Naive thymus-derived CD8-positive, alpha-beta T cell (primary cell): ENCODE measurements at places on chromosomes 16 and 17.
A peak's percentile ranks its signal among the peaks of the same experiment; 100 is the strongest.

- H3K27me3 ChIP-seq: peaks cover 15% of the 10 kb centered on the region
- DNase-seq: no peak
- peaks cover 21% of the 10 kb centered on the region for H3K36me3 ChIP-seq
- no peak overlapping the region for H3K4me3 ChIP-seq
- H3K4me1 ChIP-seq: no peaks in the 10 kb centered on the region
- no peak overlapping the region for H3K27ac ChIP-seq
Observed at GRCh38 chr16:87528690-87529579, 36.1 kb upstream of the ZCCHC14 start.

DNA sequence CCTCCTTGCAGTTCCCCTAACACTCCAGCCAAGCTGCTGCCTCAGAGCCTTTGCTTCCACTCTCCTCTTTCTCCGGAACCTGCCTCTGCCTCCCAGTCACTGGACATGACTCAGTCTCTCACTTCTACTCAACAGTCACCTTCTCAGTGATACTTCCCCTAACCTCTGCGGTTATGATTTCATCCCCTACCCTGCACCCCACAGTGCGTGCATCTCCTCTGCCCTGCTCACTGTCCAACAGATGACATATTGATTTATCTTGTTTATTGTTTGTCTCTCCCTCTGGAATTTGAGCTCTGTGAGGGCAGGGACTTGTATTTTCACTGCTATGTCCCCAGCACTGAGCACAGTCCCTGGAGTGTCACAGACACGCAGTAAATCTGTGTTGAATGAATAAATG is 100.7 kb downstream of the CYLD start:
- H3K36me3 ChIP-seq: no peaks in the 10 kb centered on the region
- no peak for DNase-seq
- peak overlapping the region; percentile 58 for H3K4me3 ChIP-seq
- peaks cover 12% of the 10 kb centered on the region for H3K27me3 ChIP-seq
- H3K27ac ChIP-seq: no peak overlapping the region

DNA sequence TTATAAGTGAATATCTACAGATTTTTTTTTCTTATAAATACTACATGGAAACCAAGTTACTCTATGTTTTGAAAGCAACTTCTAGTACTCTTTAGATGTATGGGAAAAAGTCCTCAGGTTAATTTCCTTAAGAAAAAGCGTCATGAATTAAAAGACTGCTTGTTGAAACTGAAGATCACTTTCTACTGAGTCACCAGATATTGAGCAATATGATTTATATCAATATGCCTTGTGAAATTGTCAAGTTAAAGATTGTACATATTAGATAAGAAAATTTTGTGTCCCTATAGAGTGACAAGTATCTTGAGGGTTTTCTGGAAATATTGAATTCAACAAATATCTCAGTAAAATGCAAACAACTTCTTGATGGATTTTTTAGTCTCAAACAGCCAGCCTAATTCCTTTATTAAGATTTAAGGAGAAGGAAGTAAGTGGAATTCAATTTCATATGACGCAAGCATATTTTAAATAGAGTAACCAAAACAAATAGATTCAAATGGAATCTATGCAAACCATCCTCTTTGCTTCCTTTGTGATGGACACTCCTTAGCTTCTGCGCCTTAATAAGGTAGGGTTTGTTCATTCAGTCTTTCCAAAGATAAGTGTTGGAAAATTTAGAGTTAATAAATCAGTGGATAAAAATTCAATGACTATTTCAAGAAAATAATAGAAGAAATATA is 16.6 kb downstream of the KRT12 start:
- DNase-seq: no peak
- H3K27ac ChIP-seq: no peak overlapping the region
- no peak overlapping the region for H3K4me3 ChIP-seq

- peaks cover 38% of the 10 kb centered on the region for H3K27me3 ChIP-seq
- DNase-seq: no peak
- no peak overlapping the region for H3K4me3 ChIP-seq
- no peaks in the 10 kb centered on the region for H3K36me3 ChIP-seq
Observed at GRCh38 chr16:86476956-86477534, 33.3 kb upstream of the FOXF1 start.

GRCh38 chr16:30669026-30669902 is 11.0 kb downstream of the FBRS start:
- H3K4me3 ChIP-seq: no peak overlapping the region
- no peak overlapping the region for H3K27ac ChIP-seq
- DNase-seq: no peak
- peaks cover 15% of the 10 kb centered on the region for H3K4me1 ChIP-seq

DNA sequence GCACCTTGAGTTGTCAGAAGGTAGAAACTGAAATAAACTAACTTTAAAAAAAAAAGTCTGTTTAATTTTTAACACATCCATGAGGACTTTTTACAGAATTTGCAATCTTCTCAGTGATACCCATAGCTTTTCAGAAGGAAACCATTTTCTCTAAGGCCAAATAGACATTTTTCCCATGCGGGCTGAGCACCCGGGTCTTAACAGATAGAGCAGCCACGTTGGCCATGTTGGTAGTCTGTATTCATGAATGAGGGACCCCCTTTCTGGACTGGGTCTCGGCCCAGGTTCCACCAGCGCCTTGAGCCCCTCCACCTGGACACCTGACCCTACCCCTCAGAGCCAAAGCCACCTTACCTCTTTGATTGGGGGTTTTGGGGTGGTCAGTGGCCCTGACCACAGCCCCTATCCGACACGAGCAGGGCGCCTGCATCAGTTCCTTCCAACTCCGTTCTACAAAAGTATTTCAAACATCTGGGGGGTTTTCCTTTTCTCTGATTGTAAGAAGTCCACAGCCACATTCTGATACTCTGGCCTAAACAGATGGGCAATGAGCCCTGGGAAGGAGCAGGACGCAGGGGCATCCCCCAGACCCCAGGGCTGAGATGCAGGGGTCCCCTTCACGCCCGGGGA is 18.0 kb downstream of the CIBAR2 start:
- H3K27me3 ChIP-seq: no peaks in the 10 kb centered on the region
- H3K4me1 ChIP-seq: peaks cover 18% of the 10 kb centered on the region
- DNase-seq: no peak
- no peak overlapping the region for H3K27ac ChIP-seq
- no peak overlapping the region for H3K4me3 ChIP-seq
- H3K36me3 ChIP-seq: no peaks in the 10 kb centered on the region

GRCh38 chr17:7897090-7897489 is 8.5 kb downstream of the CHD3 start:
- peaks cover 12% of the 10 kb centered on the region for H3K36me3 ChIP-seq
- H3K27ac ChIP-seq: peak overlapping the region; percentile 72
- DNase-seq: no peak
- H3K4me1 ChIP-seq: peaks cover 20% of the 10 kb centered on the region
- no peak overlapping the region for H3K4me3 ChIP-seq

GRCh38 chr17:79129523-79129922 is 54.9 kb downstream of the ENGASE start:
- no peak overlapping the region for H3K27ac ChIP-seq
- no peak for DNase-seq
- H3K36me3 ChIP-seq: no peaks in the 10 kb centered on the region
- peaks cover 4% of the 10 kb centered on the region for H3K27me3 ChIP-seq

- no peak overlapping the region for H3K27ac ChIP-seq
- H3K4me3 ChIP-seq: no peak overlapping the region
- H3K27me3 ChIP-seq: peaks cover 13% of the 10 kb centered on the region
Observed at GRCh38 chr16:75841517-75841916, 115.2 kb upstream of the CPHXL start.

DNA sequence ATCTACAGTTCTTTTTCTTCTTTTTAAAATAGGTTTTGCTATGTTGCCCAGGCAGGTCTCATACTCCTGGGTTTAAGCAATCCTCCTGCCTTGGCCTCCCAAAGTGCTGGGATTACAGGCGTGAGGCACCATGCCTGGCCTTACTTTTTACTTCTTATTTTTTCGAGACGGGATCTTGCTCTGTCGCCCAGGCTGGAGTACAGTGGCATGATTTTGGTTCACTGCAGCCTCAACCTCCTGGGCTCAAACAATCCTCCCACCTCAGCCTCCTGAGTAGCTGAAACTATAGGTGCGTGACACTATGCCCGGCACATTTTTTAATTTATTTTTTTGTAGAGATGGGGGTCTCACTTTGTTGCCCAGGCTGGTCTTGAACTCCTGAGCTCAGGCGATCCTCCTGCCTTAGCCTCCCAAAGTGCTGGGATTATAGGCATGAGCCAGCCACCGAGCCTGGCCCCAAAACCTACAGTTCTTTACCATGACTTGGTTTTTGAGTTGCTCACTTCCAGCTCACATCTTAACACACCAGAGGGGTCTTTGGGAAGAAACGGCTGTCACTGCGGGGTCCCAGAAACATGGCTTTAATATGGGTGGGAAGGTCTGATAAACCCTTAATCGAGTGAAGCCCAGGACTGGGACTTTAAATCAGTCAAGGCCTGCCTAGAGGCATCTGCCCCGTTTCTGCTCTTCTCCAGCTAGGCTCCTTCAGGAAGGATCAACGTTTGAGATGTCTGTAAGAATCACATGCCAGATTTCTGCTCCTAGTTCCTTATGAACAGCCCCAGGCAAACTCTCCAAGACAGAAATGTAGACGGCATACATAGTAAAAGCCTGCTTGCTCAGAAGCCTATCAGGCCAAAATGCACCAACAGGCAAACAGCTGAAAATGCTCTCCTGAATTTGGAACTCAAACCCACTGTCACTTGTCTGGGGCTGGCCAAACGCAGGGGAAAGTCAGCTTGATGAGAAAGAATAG is 91.7 kb upstream of the TOB1 start:
- peaks cover 7% of the 10 kb centered on the region for H3K36me3 ChIP-seq
- H3K4me3 ChIP-seq: no peak overlapping the region
- H3K27me3 ChIP-seq: no peaks in the 10 kb centered on the region

GRCh38 chr17:35725058-35725457 is 6.4 kb upstream of the RASL10B start:
- no peak for DNase-seq
- H3K36me3 ChIP-seq: peaks cover 22% of the 10 kb centered on the region
- H3K27me3 ChIP-seq: no peaks in the 10 kb centered on the region
- H3K4me3 ChIP-seq: no peak overlapping the region

GRCh38 chr16:76386784-76387183 is 109.6 kb downstream of the CNTNAP4 start:
- no peak for DNase-seq
- no peak overlapping the region for H3K27ac ChIP-seq
- H3K4me3 ChIP-seq: no peak overlapping the region
- H3K4me1 ChIP-seq: no peaks in the 10 kb centered on the region

GRCh38 chr16:72856797-72857196 is 191.1 kb downstream of the ZFHX3 start:
- H3K4me1 ChIP-seq: no peaks in the 10 kb centered on the region
- no peak overlapping the region for H3K4me3 ChIP-seq
- DNase-seq: no peak
- no peak overlapping the region for H3K27ac ChIP-seq
- no peaks in the 10 kb centered on the region for H3K36me3 ChIP-seq

DNA sequence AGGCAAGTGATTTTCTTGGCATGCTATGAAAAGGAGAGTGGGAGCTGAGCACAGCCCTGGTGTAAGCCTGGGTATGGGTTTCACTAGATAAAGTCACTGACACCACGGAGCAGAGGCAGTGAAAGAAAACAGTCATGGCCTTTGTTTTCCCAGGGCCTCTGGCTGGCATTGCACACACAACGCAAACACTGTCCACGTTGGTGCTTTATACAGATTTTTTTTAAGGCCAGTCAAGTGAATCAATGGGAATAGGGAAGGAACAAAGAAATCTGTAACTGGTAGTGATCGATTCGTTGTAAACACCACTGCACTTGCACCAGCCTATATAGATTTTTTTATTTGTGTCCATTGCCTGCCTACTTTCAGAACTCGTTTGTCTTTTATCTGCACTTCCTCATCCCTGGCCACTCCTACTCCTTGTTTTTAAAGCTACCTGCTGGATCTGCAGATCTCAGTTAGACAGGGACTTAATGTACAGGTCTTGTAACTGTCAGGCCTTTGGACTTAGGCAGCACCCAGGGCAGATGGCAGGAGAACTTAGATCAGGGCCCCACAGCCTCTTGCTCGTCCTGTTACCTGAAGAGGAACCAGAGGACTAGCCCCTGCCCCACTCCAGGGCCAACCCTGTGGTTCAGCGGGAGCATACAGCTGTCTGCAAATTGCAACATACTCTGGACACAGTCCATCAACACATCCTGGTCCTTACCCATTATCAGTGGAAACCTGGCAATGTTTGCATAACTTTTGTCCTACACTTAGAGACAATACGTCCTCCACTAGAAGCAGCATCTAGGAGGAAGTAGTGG is 10.6 kb upstream of the TMIGD1 start:
- H3K36me3 ChIP-seq: no peaks in the 10 kb centered on the region
- peaks cover 8% of the 10 kb centered on the region for H3K4me1 ChIP-seq
- H3K4me3 ChIP-seq: no peak overlapping the region

- H3K27ac ChIP-seq: peak overlapping the region; percentile 43
- no peak for DNase-seq
- H3K27me3 ChIP-seq: no peaks in the 10 kb centered on the region
- peaks cover 72% of the 10 kb centered on the region for H3K4me1 ChIP-seq
Observed at GRCh38 chr17:19945009-19945626, 32.5 kb downstream of the AKAP10 start.

- H3K36me3 ChIP-seq: no peaks in the 10 kb centered on the region
- peak overlapping the region; percentile 87 for H3K4me3 ChIP-seq
- DNase-seq: no peak
- H3K27me3 ChIP-seq: no peaks in the 10 kb centered on the region
- peaks cover 15% of the 10 kb centered on the region for H3K4me1 ChIP-seq
Observed at GRCh38 chr17:82227629-82228277, 1.1 kb upstream of the SLC16A3 start.

- no peaks in the 10 kb centered on the region for H3K36me3 ChIP-seq
- no peak for DNase-seq
Observed at GRCh38 chr16:81424771-81425170, 19.8 kb upstream of the CMIP start.

DNA sequence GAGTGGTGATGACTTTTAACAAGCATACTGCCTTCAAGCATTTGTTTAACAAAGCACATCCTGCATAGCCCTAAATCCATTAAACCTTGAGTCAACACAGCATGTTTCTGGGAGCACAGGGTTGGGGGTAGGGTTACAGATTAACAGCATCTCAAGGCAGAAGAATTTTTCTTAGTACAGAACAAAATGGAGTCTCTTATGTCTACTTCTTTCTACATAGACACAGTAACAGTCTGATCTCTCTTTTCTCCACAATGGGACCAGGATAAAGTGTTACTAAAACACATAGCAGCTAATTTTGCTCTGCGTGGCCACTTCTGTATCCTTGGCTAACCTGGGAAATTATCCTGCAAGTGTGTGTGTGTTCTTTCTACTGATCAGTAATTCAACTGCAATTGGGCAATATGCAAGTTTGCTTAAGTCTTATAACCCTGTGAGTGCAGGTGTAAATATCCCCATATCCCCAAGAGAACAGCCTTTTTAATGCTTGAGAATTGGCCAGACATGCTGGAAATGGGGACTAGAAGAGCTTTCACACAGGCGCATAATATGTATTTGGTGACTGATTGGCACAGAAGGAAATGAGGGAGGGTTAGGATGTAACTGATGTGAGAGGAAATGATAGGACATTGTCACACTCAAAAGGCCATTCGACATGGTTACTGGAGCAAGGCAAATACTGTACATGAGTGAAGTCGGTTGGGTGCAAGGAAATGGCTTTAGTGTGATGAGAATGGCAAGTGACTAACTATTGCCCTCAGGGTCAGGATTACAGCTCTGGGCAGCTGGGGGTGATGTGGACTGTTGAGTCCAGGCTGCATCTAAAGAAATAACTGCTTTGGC is 10.8 kb upstream of the ANKS4B start:
- H3K27me3 ChIP-seq: peaks cover 63% of the 10 kb centered on the region
- no peaks in the 10 kb centered on the region for H3K4me1 ChIP-seq
- no peak overlapping the region for H3K4me3 ChIP-seq
- no peaks in the 10 kb centered on the region for H3K36me3 ChIP-seq
- DNase-seq: no peak
